ENCODE measurements at places on chromosomes 6 and 20. TPM values are rescaled to one million over a fixed set of nuclear protein-coding genes. Genes with fewer than 3 reads are reported as not detected.

The TRAPPC3L gene
- not detected for total RNA-seq

The HFE gene
- 14.0 TPM for total RNA-seq

The SUMO4 gene
- total RNA-seq = 3.7 TPM

The PARD6B gene
- total RNA-seq = 1.7 TPM

The KIF6 gene
- total RNA-seq = 11.6 TPM

The CD24 gene
- 0.73 TPM for total RNA-seq

The RRAGD gene
- 57.4 TPM for total RNA-seq

The DDX43 gene
- 1.0 TPM for total RNA-seq

The POM121L2 gene
- not detected for total RNA-seq

The CD109 gene
- total RNA-seq = 88.9 TPM

The LPA gene
- not detected for total RNA-seq

The PRR18 gene
- not detected for total RNA-seq
